ENCODE measurements at places on chromosomes 1 and 21. TPM values are rescaled to one million over a fixed set of nuclear protein-coding genes. Genes with fewer than 3 reads are reported as not detected.

DNA sequence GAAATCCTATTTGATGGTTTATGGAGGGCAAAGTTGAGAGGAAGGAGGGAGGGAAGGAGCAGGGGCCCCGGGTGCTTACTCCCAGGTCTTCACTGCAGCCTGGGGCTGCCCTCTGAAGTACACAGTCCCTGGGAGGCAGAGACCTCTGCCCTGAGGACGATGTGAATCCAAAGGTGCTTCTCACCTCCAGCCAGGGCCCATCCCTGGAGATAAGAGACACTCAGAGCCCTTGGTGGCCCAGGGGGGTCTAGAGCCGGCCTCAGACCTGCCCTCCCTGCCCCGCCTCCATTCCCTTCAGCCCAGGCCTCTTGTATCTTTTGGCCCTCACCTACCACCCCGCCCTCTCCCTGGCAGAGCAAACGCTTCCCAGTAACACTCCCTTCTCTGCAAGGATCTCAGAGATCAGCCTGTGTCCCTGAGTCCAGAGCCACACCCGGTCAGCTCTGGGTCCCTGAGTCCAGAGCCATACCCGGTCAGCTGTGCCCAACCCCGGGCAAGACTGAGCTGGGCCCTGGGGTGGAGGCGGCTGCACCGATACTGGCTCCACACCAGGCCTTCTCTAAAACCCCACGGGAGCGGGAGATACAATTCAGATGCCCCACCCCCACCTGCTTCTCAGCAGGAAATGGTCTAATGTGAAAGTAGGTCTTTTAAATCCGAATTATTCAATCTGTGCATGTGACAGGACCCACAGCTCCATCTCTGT lies 3.6 kb upstream of the GNB1 start:
- H3K4me3 ChIP-seq: no peak overlapping the region
- peak overlapping the region; percentile 42 for H3K27ac ChIP-seq
- peaks cover 4% of the 10 kb centered on the region for H3K27me3 ChIP-seq
- peak; percentile 69 for DNase-seq
- H3K36me3 ChIP-seq: no peaks in the 10 kb centered on the region

DNA sequence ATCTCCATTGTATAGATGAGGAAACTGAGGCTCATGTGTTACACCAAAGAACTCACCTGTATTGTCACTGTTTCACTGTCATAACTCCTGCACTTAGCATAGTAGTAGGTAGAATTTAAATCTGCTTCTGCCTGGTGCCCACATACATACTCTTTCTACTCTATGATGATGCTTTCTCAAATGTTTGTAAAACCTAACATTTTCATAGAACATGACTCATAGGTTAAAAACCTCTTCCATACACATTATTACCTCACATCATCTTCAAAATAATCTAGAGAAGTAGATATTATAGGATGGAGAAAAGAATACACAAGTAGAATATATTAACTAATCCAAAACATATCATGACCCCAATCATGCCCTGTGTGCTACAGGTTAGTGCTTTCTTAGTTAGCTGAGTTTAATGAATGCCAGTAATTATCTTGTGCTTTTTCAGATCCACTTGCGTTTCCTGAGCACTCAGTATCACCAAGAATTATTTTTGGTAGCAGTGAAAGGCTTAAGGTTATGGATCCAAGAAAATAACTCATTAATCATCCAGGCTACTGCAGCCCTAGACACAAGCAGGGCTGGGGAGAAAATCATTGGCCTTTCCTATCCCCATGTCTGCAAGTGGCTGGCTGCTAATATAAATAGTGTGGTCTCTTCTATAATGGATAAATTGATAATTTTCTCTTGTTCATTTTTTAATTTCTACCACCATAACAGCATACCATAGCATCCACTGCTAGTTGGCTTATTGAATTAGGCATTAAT lies 156.9 kb downstream of the LRRC40 start:
- H3K4me3 ChIP-seq: no peak overlapping the region
- DNase-seq: no peak
- no peaks in the 10 kb centered on the region for H3K4me1 ChIP-seq
- no peak overlapping the region for H3K27ac ChIP-seq

GRCh38 chr1:9758559-9759121 lies 65.1 kb downstream of the CLSTN1 start:
- no peak overlapping the region for H3K27ac ChIP-seq
- H3K27me3 ChIP-seq: no peaks in the 10 kb centered on the region
- no peak for DNase-seq
- H3K4me3 ChIP-seq: no peak overlapping the region
- H3K36me3 ChIP-seq: no peaks in the 10 kb centered on the region

GRCh38 chr1:212981571-212982328 lies 31.4 kb downstream of the VASH2 start:
- H3K4me1 ChIP-seq: peaks cover 14% of the 10 kb centered on the region
- DNase-seq: peak; percentile 58
- H3K4me3 ChIP-seq: no peak overlapping the region
- H3K36me3 ChIP-seq: no peaks in the 10 kb centered on the region
- H3K27me3 ChIP-seq: no peaks in the 10 kb centered on the region

DNA sequence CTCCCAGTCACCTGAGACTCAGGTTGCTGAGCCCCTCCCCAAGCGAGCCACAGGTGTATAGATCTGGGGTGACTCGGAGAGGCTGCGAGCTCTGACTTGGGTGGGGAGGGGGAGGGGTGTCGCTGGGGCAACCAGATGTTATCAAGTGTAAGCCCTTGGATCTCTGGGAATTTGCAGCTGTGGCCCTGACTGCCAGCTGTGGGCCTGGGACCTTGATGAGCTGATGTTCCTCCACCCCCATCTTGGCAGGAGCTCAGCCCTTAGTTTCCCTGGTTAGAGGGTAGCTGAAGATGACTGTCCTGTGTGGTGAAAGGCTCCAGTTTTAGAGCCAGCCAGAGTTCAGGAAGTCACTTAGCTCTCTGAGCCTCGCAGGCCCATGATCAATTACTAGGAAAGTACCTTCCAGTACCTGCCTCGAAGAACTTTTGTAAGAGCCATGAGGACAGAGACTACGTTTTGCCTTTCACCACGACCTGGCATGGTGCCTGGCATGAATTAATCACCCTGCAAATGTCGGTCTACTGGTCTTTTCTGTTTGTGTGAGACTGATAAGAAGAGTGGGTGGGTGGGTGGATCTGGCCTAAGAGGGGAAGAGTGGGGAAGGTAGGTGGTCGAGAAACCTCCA lies 55.8 kb downstream of the YARS1 start:
- peaks cover 84% of the 10 kb centered on the region for H3K4me1 ChIP-seq
- H3K36me3 ChIP-seq: peaks cover 9% of the 10 kb centered on the region
- peak overlapping the region; percentile 92 for H3K27ac ChIP-seq
- peak; percentile 90 for DNase-seq
- no peaks in the 10 kb centered on the region for H3K27me3 ChIP-seq

The FNBP1L gene
- 15.6 TPM for total RNA-seq

DNA sequence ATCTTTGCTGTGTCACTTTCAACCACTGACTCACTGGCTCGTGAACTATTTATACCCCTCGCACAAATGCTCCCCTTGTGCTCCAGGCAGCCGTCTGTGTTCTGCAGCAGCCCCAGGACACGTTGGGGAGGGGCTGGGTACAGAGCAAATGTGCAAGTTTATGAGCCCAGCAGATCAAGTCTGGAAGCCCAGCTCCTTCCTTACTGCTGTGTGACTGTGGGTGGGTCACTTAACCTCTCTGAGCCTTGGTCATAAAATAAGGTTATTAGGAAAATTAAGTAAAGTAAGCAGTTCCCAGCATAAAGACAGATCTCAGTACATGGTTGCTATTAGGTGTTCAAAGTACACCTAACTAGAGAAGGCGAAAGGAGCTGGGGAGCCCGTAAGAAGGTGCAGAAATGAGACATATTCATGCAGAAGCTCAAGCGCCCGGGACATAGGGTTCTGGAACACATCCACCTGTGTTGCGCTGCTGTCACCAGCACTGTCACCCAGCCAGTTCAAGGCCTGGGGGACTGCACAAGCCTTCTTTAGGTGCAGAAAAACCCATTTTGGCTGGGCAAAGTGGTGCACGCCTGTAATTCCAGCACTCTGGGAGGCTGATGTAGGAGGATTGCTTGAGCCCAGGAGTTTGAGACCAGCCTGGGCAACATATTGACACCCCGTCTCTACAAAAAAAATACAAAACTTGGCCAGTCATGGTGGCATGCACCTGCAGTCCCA lies 13.8 kb downstream of the EFHD2 start:
- peak overlapping the region; percentile 84 for H3K27ac ChIP-seq
- H3K4me3 ChIP-seq: no peak overlapping the region
- peaks cover 76% of the 10 kb centered on the region for H3K4me1 ChIP-seq
- H3K27me3 ChIP-seq: no peaks in the 10 kb centered on the region
- DNase-seq: no peak

DNA sequence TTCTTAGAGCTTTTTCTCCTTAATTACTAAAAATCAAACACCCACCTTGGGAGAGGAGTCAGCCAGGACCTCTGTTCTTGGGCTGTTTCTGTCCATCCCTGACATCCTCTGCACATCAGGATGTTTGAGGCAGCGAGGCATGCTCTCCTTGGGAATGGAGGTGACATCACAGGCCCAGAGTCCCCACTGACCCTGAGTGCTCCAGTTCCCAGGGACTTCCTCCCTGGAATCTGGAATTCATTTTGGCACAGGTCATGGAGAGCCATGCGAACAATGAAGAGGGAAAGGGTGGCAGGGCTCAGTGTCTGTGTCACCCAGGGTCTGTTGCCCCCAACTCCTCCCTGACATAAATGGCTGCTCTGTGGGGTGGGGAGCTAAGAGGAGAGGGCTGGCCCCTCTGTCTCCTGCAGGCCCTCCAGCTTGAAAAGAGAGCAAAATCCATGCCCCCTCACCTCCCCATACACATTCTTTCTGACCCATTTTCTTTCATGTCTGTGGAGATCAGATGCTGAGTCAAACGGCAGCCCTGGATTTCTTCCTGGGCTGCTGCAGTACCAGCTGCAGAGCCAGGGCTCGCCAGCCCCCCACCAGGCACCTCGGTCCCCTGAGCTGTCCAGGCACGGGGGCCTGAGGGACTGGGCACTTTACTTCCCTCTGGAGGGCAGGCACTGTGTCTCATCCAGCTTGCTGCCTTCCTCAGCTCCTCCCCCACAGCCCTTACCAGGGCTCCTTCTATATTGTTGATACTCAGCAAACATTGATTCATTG lies 102.0 kb downstream of the NMNAT2 start:
- DNase-seq: no peak
- H3K4me3 ChIP-seq: no peak overlapping the region
- H3K27ac ChIP-seq: no peak overlapping the region
- no peaks in the 10 kb centered on the region for H3K27me3 ChIP-seq

Data from stomach (tissue), 19 donors.